ENCODE measurements at places on chromosomes 1 and 21. TPM values are rescaled to one million over a fixed set of nuclear protein-coding genes. Genes with fewer than 3 reads are reported as not detected.

GRCh38 chr1:224882264-224882663, 47.2 kb upstream of the DNAH14 start:
- no peak for DNase-seq

- DNase-seq: no peak
Measured at GRCh38 chr1:51268634-51269033, 32.6 kb downstream of the RNF11 start.

DNA sequence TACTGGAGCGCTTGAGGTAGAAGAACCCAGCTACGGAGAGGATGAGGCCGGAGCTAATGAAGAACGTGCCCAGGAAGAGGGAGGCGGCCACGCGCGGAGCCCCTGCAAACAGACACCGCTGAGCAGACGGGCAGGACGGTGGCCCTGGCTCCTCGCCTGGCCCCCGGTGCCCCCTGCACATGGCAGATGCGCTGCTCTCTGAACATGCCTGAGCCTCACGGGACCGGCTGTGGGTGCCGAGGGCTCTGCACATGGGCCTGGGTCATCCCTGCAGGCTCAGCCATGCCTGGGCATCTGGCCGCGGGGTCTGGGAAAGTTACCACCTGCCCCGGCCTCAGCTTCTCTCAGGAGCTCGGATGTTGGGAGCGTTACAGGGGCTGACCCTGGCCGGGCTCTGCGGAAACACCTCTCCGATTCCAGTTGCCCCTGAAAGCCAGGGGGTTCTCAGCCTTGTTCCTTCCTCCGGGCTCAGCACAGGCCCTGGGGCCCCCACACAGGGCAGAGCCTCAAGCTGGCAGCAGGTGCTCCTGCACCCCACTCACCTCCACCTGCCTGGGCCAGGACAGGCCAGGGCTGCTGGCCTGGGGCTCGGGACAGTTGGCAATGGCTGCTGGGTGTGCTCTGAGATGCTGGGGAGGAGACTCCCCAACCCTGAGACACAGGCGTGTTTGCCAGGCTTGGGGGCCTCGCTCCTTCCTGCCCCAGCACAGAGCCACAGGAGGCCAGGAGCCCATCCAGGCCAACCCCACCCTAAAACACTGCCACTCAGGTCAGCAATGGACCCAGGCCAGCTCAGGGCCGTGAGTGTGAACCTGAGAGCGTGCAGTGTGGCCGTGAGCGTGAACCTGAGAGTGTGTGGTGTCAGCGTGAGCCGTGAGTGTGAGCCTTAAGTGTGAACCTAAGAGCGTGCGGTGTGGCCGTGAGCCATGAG, 12.1 kb upstream of the RNF223 start:
- DNase-seq: peak; percentile 81

Gene CYYR1
- 11.5 TPM for total RNA-seq

- DNase-seq: peak; percentile 31
Measured at GRCh38 chr1:109476825-109477224, 6.9 kb upstream of the ATXN7L2 start.

DNA sequence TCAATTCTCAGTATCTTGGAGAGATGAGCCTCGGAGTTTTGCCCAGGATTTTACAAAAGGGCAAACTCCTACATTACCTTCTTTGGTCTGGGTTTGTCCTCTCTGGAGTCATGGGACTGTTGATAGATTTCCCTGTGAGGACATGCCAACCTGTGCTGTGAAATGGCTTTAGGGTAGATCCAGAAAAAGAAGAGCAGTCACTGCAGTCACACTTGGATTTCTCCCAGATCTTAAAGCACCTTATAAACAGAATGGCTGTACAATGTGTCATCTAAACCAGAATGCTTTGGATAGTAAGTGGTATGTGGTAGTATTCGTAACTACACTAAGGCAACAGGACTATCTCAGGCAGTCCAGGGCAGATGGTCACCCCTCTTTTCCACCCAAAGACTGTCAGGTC, 1.9 kb upstream of the CSRP1 start:
- DNase-seq: no peak

GRCh38 chr1:230301822-230302221, 124.3 kb downstream of the PGBD5 start:
- no peak for DNase-seq

- no peak for DNase-seq
Measured at GRCh38 chr1:91546876-91547275, 46.2 kb downstream of the CDC7 start.

Gene OR2T11
- not detected for total RNA-seq

Gene TMEM50B
- 48.7 TPM for total RNA-seq

DNA sequence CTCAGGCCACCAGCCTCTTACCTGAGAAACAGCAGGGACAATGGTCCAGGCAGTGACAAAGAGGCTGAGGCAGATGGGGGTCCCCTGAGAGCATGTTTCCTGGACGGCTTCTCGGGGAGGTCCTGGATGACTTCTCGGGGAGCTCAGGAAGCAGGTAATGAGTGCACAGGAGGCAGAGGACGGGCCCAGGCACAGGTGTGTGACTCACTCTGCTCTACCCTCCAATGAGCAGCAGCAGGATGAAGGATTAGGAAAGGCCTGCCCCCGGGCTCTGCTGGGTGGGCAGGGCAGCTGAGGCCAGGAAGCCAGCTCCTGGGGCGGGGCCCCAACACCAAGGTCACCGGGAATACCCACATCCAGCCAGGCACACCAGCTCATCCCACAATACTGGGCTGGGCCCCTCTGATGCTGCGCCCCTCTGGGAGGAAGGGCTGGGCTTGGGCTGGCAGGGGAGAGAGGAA, 17.2 kb upstream of the PTAFR start:
- peak; percentile 68 for DNase-seq

Gene FCGR3A
- total RNA-seq: 8.6 TPM

- peak; percentile 95 for DNase-seq
Measured at GRCh38 chr21:34844013-34844923, 175.5 kb downstream of the CLIC6 start.

DNA sequence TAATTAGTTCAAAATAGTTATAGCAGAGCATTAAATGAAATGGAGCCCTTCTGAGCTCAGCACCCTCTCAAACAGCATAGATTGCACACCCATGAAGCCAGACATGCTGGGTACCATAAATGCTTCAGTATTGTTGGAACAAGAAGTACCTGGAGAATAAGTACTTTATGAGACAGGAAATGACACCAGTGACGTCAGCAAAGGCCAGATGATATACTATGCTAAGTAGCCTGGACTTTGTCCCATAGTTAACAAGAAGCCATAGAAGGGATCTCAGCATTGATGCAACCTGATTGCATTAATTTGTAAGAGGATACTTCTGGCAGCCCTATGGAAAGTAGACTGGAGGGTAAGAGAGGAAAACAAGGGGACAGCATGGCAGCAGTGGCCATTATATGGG, 16.3 kb upstream of the GADD45A start:
- DNase-seq: no peak

DNA sequence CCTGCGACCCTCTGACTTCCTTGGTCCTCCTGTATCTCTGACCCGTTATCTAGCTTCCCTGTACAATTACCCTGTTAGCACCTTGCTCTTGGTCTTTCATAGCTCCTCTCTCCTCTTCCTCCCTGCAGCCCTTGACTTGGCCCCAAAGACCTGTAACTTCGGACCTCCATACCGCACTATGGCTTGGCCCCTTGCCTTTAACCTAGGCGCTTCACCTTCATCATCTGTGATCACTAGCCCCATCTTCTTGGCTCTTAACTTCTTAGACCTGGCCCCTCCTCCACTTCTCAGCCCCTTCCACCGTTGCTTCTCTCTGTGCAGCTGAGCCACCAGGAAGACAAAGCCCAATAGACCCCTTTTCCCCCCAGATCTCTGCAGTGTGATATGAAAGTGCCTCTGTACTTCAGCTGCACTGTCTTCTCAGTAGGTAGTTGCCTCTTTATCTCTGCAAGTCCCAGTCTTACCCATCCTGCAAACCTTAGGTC, 740 bp downstream of the ZNF691 start:
- no peak for DNase-seq

DNA sequence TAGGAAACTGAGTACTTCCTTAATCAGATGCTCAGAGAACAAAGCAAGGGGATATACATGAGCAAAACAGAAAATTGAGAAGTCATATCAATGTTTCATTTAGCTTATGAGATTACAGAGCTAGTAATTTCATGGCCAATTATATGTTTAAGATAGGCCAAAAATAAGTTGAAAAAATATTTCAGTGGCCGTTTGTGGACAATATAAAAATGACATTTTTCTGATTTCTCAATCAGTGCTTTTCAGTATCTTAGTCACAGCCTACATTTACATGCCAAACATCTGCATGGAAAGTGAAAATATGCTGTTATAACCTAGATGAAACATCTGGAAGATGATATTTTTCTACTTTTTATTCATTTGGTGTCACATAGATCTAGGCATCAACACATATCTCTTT, 192.5 kb downstream of the HLX start:
- no peak for DNase-seq

GRCh38 chr1:119250299-119250698, 109.8 kb upstream of the WARS2 start:
- no peak for DNase-seq

All from lower leg skin (tissue), 4 donors.